ENCODE measurements at places on chromosomes 4 and X.
A peak's percentile ranks its signal among the peaks of the same experiment; 100 is the strongest.

- no peak for DNase-seq
Measured at GRCh38 chr4:125187226-125188176, 127.3 kb upstream of the FAT4 start.

- no peak for DNase-seq
Measured at GRCh38 chr4:8315435-8316250, 46.1 kb downstream of the HTRA3 start.

DNA sequence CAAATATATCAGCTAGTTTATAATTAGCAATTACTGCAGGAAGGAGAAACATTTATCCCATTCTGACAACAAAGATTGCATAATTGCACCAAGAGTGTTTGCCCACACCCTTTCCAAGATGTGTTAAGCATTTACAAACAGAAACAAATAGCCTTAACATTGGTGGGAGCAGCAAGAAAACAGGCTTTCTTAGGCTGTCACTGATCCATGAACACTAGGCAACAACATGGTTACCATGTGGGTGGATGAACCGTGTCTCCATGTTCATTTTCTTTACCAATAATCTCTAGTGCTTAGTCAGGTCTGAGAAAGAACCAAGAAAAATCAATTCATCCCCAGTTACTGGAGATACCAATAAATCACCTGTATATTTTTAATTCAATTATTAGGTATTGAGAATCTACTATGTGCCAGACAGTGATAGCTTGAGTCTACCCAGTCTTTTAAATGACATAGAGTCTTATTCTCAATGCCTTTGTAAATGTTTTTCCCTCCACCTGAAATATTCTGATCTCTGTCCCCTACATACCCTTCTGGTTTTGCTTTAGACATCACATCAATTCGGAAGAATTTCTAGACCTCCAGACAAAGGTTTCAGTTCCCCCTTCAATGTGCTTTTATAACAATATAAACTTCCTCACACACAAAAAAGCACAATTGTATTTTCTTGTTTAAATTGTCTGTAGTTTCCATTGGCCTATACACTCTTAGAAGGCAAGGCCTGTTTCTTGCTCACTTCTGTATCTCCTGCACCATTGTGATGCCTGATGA, 286.6 kb downstream of the PPP1R2C start:
- no peak for DNase-seq

- peak; percentile 77 for DNase-seq
Measured at GRCh38 chrX:44012484-44013096, 39.4 kb upstream of the NDP start.

- no peak for DNase-seq
Measured at GRCh38 chr4:183287309-183287659, 32.8 kb downstream of the CLDN22 start.

- peak; percentile 18 for DNase-seq
Measured at GRCh38 chr4:39626261-39626660, 12.4 kb downstream of the SMIM14 start.

Measured in GDM1 (cell line).